ENCODE measurements at places on chromosomes 7 and 10.

- no peak for DNase-seq
Measured at GRCh38 chr7:118511146-118511545, 286.6 kb downstream of the ANKRD7 start.

DNA sequence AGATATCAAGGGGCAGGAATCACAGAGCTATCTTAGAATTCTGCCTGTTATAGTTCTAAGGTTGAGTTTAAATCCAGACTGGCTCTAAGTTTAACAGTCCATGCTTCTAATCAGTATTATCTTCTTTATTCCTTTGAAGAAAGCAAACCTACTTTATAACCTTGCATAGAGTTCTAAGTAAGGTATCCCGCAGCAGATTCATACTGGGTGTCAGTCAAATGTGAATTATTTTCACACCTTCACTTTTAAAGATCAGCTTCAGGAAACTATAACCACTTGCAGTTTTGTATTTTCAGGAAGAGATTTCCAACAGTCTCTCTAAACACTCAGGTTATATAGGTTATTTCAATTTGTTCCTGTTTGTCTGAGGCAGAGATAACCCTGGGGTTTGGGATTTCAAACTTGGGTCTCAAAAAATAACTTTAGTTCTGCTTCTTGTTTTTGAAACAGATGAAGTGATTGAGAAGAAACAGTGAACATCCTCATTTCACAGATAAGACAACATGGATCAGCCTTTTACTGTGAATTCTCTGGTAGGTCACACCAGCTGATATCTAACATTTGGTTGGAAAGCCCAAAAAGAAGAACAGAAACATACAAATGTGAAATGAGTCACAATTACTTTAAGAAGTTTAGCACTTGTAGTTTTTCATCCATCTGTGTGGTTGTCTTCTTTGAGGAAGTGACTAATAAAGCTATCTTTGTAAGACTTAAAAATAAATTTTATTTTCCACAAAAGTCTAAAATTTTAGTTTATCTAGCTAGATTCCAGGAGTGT, 21.4 kb downstream of the STAMBPL1 start:
- DNase-seq = peak; percentile 61

- DNase-seq = no peak
Measured at GRCh38 chr7:40793132-40793531, 658.3 kb downstream of the SUGCT start.

- DNase-seq = no peak
Measured at GRCh38 chr7:87000344-87000743, 59.1 kb downstream of the ELAPOR2 start.

DNA sequence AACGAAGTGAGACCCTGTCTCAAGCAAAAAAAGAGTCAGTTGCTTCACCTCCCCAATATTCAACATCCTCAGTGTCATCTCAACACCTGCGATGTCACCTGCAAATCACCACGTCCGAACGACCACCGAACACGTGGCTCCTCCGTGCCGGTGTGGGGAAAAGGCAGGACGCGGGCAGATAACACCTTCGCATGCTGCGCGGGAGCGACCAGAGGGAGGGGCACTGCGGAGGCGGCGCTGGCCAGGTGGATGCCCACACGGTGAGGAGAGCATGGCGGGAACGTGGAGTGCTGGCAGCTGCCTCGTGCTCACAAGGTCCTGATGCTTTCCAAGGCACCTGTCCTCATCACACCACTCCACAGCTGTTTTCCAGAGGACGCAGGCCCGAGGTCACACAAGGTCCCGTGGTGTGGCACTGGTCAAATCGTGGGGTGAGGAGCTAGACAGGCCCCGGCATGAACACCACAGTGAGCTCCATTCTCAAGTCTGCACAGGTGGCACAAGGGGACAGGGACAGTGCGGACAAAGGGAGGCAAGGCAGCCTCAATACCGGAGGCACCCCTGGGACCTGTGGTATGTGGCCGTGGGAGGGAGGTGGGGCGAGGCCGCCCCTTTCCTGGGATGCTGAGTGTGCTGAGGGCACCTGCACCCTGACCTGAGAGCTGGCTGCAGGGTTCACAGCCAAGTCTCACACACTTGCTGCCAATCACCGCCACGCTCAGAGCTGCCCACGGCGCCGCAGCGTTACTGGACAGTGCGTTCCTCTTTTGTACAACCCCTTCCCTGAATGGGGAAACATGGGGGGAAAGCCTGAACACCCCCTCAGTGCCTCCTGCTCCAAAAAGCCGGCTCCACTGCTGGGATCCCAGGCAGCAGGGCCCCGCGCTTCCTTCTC, 13.0 kb downstream of the TUBGCP2 start:
- peak; percentile 50 for DNase-seq

GRCh38 chr10:43854007-43854406, 205.3 kb upstream of the ZNF32 start:
- DNase-seq = no peak

GRCh38 chr7:140923358-140924006, 1.2 kb downstream of the BRAF start:
- DNase-seq = peak; percentile 2

GRCh38 chr7:76069238-76069638, 21.3 kb downstream of the MDH2 start:
- DNase-seq = peak; percentile 80

DNA sequence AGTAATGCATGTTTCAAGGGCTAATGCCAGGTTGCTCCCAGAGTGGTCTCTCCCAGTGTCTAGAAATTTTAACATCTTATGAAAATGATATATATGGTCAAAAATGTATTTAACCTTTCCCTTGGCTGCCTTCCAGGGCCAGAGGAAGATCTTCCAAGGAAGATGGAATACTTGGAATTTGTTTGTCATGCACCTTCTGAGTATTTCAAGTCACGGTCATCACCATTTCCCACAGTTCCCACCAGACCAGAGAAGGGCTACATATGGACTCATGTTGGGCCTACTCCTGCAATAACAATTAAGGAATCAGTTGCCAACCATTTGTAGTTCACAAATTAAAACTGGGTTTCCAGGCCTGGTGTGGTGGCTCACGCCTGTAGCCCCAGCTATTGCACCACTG, 9.0 kb downstream of the GATAD1 start:
- no peak for DNase-seq

DNA sequence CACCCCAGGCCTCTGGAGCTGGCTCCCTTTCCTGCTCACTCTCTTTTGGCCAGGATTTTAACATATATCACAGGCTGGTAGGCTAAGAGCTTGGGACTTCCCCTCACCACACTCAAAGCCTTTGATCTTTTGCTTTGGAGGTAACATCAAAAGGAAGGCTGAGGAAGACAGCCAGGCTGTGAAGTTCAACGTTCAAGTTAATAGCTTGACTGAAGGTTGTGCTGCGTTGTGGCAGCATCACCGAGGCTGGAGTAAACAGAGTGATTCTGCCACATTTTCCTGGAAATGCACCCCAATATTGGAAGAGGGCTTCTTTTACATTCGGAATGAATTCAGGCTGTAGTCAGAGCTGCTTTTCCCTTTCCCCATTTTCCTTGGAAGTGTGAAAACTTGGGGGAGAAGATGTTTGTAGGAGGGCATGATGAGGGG, 57.3 kb downstream of the TCF7L2 start:
- DNase-seq = no peak

- DNase-seq = no peak
Measured at GRCh38 chr7:74252893-74253292, 1.3 kb downstream of the RFC2 start.

DNA sequence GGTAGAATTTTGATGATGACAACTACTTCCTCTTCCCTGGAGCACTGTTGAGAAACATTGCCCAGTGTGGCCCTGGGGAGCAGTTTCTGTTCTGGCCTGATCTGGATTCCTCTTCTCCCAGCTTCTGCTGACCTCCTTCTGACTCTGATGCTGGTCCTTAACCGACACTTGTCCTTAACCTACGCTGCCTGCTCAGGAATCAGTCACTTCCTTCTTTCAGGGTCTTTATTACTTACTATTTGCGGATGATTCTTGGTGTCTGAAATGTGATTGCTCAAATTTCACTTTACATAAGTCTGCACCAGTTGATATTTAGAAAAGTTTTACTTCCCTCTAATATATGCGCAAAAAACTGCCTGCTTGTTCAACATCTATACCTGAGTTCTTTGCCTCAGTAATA, 164.1 kb downstream of the PTEN start:
- peak; percentile 92 for DNase-seq

DNA sequence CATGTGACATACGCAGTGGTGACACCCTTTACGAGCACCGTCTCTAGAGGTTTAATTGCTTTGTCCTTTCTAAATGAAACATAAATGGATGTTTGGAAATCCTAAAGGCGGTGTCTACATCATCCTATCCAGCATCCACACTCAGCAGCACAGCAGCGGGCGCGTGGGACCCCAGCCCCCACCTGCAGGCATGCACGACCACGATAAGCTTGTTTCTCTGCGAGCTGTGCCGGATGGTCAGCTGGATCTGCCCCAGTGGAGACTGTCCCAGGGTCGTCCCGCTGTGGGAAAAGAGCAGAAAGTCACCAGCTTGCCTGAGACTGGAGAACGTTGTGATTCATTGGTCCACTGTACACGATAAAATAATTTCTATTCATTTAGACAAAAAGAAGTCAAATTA, 34.2 kb upstream of the NCAPG2 start:
- DNase-seq = no peak

DNA sequence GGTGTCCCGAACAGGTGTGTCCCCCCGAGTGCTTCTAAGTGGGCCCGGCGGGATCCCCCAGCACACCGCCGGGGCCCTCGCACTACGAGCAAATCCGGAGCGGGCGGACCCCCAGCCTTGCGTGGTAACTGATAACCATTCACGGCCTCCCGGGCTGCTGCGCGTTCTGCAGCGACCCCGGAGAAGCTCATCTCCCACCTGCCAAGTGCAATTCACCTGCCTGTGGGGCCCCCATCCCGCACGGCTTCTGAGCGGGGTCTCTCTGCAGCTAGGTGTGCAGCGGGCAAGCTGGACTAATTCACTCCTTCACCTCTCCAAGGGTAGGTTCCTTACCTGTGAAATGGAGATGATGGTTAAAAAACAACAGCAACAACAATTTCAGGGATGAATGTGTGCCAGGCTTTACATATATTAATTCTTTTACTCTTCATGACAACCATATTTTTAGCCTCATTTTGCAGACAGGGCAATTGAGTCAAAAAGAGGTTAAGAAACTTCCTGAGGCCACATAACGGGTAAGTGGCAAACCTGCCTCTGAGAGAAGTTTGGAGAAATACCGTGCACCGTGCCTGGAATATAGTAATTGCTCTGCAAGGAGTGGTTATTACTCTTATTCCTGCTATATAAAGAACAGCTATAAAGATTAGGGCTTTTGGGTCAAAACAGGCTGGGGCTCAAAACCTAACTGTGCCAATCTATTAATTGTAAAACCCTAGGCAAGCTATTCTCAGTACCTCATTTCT, 652 bp upstream of the PODXL start:
- DNase-seq = no peak

DNA sequence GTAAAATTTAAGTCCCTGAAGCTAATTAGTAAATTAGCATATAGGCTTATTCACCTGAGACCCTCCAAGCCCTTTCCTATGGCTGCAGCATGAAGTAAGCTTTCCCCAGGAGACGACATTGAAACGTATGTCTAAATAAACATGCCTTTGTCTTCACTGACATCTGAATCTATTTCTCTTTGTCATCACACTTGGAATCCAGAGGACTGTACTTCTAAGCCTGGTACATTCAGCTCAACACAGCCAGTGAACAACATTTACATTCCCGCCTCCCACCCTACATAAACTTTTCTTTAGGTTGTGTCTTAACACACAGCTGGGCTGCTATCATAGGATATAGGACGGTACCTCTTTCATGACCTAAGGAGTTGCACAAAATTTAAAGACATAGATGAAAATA, 414.4 kb downstream of the SFMBT2 start:
- DNase-seq = no peak

- no peak for DNase-seq
Measured at GRCh38 chr7:14395860-14396259, 406.4 kb upstream of the ETV1 start.

GRCh38 chr10:101767966-101768790, 7.7 kb downstream of the FGF8 start:
- no peak for DNase-seq

GRCh38 chr7:88465600-88465999, 158.9 kb upstream of the STEAP4 start:
- DNase-seq = no peak

DNA sequence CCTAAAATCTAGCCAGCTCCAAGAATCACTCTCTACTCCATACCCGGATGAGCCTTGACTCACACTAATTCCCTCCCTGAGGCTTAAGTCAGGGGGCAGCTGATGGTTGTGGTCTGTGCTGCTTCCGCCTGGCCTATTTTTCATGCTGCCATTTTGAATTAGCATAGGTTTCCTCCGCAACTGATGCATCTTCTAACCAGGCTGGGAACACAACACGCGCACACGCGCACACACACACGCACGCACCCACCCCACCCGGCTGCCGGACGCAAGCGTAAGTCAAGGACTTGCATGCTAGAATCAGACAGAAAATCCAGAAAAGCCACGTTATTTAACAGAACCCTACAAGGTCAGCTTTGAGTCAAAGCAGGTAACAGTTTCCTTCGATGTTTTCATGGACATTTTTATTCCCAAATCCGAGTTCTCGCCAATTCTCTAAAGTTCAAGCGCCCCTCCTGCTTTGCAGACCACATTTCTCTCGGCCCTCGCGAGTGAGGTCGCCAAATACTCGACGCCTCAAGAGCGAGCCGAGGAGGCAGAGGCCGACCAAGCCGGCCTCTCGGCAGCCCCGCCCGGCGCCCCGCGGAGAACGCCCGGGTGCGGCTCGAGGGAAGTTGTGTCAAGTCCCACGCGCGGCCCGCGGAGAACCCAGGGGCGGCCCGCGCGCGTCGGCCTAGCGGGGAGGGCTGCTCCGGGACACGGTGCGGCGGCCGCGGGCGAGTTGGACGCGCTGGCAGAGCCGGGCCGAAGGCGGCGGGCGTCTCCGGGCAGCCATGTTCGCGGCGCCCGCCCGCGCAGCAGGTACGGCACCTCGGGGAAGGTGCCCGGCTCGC, 961 bp downstream of the SCRN1 start:
- DNase-seq = peak; percentile 35

DNA sequence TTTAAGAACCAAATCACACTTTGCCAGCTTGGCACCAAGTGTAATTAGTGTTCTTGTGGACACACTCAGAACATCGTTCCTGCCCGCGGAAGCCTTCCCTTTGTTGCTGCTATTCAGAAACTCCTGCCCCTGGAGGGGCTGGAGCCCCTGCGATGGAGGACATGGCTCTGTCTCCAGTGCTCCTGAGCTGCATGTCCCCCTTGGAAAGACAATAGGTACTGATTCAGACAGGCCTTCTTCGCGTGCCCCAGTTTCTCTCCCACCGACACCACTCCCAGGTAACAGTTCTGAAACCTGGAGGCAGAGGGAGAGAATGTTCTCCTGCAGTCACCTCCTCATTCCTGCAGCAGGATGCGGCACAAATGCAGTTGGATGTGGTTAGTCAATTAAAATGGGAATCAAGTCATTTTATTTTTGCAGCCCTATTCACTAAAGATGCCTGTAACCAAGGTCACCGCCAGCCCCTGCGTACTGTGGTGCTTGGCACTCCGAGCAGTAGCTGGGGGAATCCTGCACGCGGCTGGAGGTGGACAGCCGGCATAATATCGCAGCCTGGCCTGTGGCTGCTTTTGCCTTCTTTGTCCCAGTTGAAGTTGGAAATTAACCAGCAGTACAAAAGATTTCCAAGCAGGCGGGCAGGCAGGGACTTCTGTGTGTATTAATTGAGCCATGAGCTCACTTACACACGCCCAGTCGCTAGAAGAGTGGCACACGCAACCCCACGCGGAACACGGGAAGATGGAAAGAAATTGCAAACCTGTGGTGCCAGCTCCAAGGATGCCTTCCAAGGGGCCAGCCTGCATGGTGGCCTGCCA, 205.7 kb downstream of the EBF3 start:
- DNase-seq = no peak

- no peak for DNase-seq
Measured at GRCh38 chr10:127587668-127588365, 38.7 kb downstream of the NPS start.

GRCh38 chr7:83365746-83366145, 203.1 kb upstream of the PCLO start:
- DNase-seq = no peak

GRCh38 chr7:141695803-141696289, 6.1 kb downstream of the DENND11 start:
- DNase-seq = no peak

Data from inflammatory macrophage (primary cell).